ENCODE measurements at places on chromosomes 16 and 17. TPM values are rescaled to one million over a fixed set of nuclear protein-coding genes. Genes with fewer than 3 reads are reported as not detected.

PPM1D gene
- 19.0 TPM for total RNA-seq

SOCS7 gene
- 15.3 TPM for total RNA-seq

CDH5 gene
- not detected for total RNA-seq

CPHXL gene
- not detected for total RNA-seq

NPIPB6 gene
- total RNA-seq, result 1.5 TPM

TNFRSF17 gene
- not detected for total RNA-seq

PRDM7 gene
- not detected for total RNA-seq

KCNH4 gene
- total RNA-seq, result not detected

KCTD2 gene
- 17.9 TPM for total RNA-seq

DOC2A gene
- not detected for total RNA-seq

ABI3 gene
- total RNA-seq, result 0.66 TPM

KRT13 gene
- not detected for total RNA-seq

DNASE1L2 gene
- 0.86 TPM for total RNA-seq

GAS2L2 gene
- not detected for total RNA-seq

KRT27 gene
- not detected for total RNA-seq

CLEC3A gene
- total RNA-seq, result not detected

KRTAP4-4 gene
- total RNA-seq, result not detected

ANKRD40CL gene
- not detected for total RNA-seq

TAT gene
- not detected for total RNA-seq

PRMT7 gene
- 47.5 TPM for total RNA-seq

C17orf100 gene
- total RNA-seq, result 1.1 TPM

LGALS9C gene
- not detected for total RNA-seq

VAT1L gene
- 42.5 TPM for total RNA-seq

AATK gene
- not detected for total RNA-seq

TMEM238L gene
- not detected for total RNA-seq

USH1G gene
- not detected for total RNA-seq

CDC6 gene
- total RNA-seq, result 33.7 TPM

SALL1 gene
- 0.22 TPM for total RNA-seq

TSPOAP1 gene
- total RNA-seq, result not detected

NTN3 gene
- 0.22 TPM for total RNA-seq

TEX19 gene
- total RNA-seq, result not detected

SSTR5 gene
- not detected for total RNA-seq

NPIPB12 gene
- 10.7 TPM for total RNA-seq

SRSF1 gene
- total RNA-seq, result 537 TPM

ST6GALNAC2 gene
- total RNA-seq, result 1.3 TPM

COIL gene
- 18.2 TPM for total RNA-seq

CTRL gene
- total RNA-seq, result 0.29 TPM

Data from placental pericyte (primary cell).